ENCODE measurements at places on chromosomes 13 and 19.

DNA sequence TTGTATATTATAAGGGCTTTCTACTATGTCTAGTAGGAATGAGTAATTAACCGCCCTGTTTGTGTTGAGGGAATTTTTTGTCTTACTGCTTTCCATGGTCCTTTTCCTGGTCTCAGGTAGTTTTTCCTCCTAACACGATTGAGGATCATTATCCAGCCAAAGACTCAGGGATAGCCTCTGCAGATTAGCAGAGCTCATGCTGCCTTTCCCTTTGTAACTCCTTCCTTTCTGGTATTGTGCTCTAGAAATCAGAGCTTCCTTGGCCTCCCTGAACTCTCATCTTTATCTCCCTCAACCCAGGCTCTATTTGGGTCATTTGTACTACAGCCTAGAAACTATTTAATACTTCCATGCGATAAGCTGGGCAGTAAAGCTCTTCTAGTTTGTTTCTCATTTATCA, 142.1 kb downstream of the PDS5B start:
- DNase-seq: no peak

DNA sequence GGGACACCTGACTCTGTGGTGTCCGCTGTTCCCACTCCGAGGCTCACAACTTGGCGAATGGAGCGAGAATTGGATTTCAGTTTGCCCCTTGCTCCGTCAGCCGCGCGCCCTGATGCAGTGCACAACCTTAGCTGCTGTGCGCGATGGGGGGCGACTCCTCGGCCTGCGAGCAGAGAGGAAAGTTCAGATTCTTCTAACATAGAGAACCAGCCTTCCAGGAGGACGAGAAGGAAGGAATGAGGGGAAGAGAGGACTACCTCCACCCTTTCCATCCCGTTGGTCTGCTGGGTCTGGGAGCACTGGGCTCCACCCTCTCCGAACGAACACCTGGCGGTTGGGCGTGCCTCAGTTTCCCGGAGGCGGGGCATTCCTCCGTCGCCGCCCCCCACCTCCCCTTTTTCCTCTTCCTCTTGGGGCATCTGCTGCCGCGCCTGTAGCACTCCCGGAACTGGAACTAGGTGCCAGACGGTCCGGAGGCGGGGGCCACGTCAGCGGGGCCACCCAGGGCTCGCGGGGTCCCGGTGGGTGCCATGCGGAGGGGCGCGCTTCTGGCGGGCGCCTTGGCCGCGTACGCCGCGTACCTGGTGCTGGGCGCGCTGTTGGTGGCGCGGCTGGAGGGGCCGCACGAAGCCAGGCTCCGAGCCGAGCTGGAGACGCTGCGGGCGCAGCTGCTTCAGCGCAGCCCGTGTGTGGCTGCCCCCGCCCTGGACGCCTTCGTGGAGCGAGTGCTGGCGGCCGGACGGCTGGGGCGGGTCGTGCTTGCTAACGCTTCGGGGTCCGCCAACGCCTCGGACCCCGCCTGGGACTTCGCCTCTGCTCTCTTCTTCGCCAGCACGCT, at the start of gene KCNK6:
Gene KCNK6 (plus strand): TSS at position 425 of the 838 bp plus-strand sequence. CDS start 106 bp downstream, at position 531.
- DNase-seq: no peak

GRCh38 chr19:47109177-47109540, 4.4 kb downstream of the ZC3H4 start:
- DNase-seq: no peak

DNA sequence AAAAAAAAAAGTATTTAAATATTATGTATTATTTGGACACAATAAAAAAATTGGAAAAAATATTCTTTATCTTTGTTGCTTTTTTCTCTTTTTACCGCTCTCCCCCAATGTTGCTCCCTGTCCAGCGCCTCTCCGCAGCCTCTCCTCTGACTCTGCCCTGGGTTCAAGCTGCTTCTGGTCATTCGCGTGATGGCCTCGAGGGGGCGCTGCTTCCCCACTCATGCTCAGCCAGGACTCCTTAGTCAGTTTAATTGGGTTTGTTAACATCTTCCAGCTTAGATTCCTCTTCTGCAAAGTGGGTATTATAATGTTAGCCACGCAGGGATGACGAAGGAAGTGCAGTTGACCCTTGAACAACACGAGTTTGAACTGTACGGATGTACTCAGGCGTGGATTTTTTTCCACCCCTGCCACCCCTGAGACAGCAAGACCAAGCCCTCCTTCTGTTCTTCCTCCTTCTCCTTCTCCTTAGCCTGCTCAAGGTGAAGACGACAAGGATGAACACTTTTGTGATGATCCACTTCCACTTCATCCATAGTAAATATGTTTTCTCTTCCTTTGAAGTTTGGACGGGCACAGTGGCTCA, 4.9 kb upstream of the NWD1 start:
- no peak for DNase-seq

- no peak for DNase-seq
These were observed 19.6 kb downstream of the SUPT20H start for GRCh38 chr13:37039896-37040295.

GRCh38 chr19:47471733-47472457, at the start of gene SLC8A2:
Gene SLC8A2 (minus strand): TSS chr19:47471893. CDS start chr19:47466403, 5,490 bp downstream.
- no peak for DNase-seq

DNA sequence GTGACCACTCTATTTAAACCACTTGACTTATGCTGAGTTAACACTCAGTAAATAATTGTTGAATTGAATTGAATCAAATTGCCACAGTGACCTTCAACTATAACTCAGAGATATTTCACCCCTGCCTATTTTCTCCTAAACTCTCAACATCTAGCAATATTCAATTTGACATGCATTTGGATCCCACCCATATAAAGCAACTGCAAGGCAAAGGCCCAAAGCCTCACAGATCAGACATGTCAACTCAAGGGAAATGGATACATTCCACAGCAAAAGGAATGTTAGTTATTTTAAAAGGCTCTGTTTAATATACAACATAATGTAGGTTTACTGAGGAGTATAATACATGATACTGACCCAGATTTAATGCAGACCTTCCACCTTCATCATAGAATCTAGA, 107.4 kb downstream of the KCTD12 start:
- DNase-seq: no peak

- DNase-seq: no peak
These were observed 7.9 kb downstream of the SYDE1 start for GRCh38 chr19:15115080-15115479.

- no peak for DNase-seq
These were observed 41.0 kb upstream of the SIAH3 start for GRCh38 chr13:45892513-45892912.

Measured in NCI-H1417 treated with DMSO at 0.1 percent for 48 hours (cell line).